ENCODE measurements at places on chromosomes 12 and 14.

DNA sequence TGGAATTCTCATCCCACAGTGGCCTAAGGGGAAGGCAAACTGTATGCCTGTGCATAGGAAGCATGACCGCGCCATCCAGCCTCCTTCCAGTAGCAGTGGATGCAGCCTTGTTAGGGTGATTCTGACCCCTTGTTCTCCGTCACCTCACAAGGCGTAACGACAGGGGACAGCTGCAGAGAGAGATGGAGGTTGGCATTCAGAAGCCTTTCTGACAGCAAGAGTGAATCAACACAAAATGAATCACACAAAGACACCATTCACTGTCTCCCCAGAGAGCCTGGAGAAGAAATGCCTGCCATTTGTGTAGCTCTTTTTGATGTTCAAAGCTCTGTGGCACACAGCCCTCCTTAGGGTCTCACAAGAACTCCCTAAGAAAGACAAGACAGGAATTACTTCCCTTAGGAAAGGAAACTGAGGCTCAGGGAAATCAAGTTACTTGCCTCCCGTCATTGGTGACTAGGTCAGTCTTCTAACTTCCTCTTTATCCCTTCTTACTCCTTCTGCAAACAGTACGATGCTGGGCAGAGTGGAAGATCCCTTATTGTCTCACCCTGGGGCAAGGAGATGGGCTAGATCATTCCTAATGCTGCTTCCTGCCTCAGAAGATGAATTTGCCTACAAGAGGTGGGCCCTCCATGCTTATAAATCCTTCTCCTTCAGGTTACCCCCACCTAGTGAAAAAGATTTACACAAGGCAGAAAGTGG is 280.9 kb downstream of the CACNA1C start:
- no peak for DNase-seq

GRCh38 chr12:132167611-132168310 is 23.5 kb downstream of the NOC4L start:
- no peak for DNase-seq

GRCh38 chr14:78666336-78667056 is 496.3 kb downstream of the NRXN3 start:
- no peak for DNase-seq

DNA sequence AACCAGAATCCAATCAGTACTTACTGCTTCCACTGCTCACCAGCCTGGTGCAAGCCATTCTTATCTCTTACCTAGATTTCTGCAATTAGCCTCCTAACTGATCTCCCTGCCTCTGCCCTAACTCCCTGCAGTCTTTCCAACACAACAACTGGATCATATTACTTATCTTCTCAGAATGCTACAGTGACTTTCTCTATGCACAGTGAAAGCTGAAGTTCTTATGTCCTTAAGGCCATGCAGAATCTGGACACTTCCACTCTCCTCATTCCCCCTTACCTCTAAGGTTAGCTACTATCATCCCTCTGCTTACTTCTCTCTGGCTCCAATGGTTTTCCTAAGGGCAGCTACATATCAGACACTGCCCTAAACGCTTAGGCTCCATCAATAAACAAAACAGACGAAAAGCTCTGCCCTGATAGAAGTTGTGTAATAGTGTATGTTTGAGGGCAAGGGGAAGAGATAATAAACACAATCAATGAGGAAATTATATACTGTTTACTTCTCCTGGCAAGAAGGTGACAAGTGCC is 4.0 kb downstream of the KTN1 start:
- DNase-seq = no peak

GRCh38 chr14:101713621-101714349 is 47.7 kb upstream of the PPP2R5C start:
- DNase-seq = no peak

DNA sequence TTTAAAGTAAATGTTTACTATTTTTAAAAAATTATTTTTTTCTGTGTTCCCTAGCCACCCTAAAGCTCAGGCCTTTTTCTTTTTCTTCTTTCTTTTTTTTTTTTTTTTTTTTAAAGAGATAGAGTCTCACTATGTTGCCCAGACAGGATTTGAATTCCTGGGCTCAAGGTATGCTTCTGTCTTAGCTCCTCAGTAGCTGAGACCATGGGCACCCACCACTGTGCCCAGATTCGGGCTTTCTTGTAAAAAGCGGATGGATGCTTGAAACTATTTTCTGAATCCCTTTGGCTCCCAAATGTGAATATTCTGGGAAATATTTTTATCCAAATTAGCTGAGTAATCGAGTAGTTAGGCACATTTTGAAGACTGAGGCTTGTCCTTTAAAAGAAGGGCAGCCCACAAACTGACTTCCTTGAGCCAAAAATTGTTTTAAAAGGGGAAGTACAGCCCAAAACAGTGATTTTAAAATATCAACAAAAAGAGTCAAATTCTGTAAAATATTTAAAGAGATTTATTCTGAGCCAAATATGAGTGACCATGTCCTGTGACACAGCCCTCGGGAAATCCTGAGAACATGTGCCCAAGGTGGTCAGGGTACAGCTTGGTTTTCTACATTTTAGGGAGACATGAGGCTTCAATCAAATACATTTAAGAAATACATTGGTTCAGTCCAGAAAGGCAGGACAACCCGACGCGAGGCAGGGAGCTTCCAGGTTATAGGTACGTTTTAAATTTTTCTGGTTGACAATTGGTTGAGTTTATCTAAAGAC is 28.8 kb upstream of the HIGD1C start:
- DNase-seq = no peak

GRCh38 chr12:30794591-30795409 is 40.0 kb upstream of the CAPRIN2 start:
- DNase-seq = peak; percentile 91

DNA sequence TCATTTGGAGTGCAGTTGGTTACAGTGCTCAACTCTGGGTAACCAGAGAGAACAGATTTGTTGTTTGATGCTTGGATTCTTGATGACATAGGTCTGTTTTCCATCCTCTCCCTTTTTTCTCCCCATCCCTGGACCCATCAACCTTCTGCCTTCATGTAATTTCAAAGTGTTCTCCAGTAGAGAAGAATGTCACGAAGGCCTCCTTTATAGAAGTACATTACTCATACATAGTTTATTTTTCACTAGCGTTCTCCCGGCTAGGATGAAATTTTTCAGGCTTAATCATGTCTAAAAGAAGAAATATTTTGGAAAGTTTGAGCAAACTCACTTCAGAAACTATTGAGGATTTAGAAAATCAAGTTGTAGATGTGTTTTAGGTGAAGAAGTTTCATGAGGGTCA is 20.9 kb upstream of the APPL2 start:
- no peak for DNase-seq

DNA sequence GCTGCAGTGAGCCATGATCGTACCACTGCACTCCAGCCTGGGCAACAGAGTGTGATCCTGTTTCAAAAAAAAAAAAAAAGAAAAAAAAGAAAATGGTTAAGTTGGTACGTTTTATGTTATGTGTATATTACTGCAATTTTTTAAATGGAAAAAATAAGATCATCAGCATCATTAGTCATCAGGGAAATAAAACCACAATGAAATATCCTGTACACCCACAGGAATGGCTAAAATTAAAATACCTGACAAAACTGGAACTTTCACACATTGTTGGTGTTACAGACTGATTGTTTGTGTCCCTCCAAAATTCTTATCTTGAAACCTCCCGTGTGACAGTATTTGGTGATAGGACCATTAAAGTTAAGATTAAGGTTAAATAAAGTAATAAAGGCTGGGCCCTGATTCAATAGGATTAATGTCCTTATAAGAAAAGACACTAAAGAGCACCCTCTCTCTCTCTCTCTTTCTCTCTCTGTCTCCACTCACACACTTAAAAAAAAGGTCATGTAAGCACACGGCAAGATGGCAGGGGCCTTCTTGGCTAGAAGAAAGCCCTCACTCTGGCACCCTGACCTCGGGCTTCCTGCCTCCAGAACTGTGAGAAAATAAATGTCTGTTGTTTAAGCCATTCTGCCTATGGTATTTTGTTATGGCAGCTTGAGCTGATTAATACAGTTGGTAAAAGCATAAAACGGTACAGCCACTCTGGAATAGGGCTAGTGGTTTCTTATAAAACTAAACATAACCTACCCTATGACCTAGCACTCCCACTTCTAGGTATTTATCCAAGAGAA is 48.3 kb upstream of the ZFP36L1 start:
- DNase-seq = peak; percentile 40

- DNase-seq = no peak
Observed at GRCh38 chr12:661720-662486, 1.3 kb downstream of the NINJ2 start.

- DNase-seq = no peak
Observed at GRCh38 chr12:19088606-19089005, 40.9 kb upstream of the PLEKHA5 start.

- DNase-seq = peak; percentile 32
Observed at GRCh38 chr12:22640851-22641250, 15.9 kb downstream of the ETNK1 start.

DNA sequence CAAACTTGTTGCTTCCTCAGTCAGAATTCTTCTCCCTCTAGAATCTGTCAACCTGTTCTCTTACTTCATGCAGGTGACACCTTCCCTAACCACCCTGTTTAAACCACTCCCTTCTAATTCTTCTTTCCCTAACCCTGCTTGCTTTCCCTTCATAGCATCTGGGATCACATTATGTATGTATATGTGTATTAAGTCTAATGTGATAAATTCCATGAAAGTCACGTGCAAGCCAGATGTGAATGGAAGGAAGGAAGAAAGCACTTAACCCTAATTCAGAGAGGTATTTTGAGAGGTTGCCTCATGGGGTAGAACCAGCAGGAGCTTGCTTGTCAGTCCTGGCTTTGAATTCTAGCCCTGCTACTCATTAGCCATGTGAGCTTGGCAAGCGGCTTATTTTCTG is 340.0 kb downstream of the TRHDE start:
- no peak for DNase-seq

DNA sequence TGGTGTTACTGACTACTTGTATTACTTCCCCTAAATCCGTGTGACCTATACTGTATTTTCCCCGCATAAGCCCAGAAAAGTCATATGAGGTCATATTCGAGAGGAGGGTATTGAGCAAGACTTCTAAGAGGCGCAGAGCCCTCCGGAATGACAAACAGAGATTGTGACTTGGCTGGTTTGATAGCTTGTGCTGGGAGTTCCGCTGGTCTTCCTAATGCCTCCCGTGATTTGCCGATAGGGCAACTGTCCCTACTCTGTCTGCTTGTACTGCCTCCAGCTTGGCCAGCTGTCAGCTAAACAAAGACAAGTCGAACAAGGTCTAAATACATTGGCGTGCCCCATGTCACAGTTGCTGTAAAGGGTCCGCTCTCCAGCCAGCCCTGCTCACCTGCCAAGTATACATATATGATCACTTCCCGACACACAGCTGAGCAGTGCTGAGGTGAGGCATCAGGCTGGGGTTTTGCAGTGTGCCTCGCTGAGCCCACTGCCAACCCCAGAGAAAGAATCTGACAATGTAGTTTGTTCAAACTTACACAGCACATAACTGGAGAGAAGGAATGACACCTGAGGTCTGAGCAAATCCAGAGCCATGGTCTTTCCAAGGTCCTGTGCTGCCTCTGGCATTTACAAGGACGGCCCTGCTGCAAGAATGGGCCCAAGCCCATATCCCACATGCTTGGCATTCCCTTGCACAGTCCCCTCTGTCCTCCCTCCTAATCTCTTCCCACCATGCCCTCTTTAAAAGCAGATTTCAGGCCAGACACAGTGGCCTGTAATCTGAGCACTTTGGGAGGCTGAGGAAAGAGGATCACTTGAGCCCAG is 23.7 kb downstream of the LGMN start:
- no peak for DNase-seq

DNA sequence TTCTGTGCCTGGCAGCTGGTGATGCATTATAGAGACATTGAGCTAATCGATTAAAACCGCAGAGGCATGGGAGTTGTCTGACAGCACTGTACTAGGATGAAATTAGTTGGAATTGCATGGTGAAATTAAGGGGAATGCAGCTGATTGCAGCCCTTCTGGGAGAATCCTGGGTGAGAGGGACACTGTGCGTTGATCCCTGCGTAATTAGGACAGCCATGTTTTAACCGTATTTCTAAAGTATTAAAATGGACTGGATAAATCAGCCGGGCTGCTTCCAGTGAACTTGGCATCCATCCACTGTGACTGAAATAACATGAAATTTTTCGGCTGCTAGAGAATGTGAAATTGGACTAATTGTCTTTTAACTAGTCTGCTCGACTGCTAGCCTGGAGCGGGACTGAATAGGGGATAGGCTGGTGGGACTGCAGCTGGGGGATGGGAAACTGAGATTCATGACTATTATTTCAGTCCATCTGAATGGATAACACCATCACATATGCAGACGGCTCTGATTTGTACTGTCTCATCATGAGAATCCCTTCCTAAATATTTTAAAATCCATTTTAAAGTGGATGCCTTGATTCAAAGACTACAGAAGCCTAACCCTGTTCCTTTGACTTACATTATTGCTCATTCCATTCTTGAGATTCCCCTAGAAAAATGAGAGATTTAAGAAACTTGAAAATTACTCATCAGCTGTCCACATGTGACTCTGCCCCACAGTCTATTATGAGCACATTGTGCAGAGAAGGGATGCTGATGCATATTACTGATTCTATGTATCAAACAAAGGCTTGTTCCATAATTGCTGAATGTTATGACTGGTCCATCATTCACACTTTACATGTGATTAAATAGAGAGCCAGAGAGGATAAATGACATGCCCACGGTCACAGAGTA is 343.9 kb downstream of the NPAS3 start:
- DNase-seq = no peak

DNA sequence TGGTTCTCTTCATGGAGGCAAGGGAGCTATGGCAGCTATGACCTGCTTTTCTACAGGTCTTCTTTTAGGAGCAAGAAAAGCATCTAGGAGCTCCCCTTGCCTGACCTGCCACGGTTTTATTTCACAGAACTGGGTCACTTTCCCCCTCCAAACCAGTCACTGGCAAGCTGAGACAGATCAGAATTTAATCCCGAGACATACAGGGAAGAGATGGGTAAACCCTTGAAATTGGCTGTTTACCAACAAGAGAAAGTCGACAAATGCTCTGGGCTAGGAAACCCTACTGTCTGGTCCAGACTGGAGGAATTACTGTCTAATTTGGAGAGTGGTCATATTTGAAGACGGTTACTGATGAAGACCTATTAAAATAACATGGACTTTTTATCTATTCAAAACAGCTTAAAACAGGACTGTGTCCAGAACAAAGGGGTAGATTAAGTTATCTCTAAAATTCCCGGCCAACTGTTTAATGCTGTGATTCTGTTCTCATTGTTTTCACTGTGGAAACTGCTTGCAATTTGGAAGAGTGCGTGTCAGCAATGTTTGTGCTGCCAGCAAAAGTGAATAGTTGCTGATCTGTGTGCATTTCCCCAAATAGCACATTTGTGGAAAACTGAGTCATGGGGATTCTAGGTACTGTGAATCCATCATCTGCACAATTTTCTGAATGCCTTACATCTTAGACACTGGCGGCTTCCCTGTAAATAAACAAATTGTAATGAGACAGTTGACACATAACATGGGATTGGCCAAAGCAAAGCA is 73.4 kb upstream of the EEA1 start:
- peak; percentile 21 for DNase-seq

DNA sequence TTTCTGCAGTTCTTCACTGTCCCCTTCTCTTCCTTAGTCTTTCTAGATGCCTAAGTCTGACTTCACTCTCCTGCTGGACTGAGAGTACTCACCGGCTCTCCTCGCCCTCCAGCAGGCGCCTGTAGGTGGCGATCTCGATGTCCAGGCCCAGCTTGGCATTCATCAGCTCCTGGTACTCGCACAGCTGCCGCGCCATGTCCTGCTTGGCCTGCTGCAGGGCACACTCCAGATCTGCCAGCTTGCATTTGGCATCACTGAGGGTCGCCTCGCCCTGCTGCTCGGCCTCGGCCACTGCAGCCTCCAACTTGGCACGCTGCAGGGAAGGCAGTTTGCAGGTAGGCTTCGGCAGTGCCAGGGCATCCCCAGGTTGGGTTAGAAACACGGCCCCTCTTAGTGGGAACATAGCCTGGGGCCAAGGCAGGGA is 5.2 kb downstream of the KRT84 start:
- peak; percentile 58 for DNase-seq
